Epithelial cell of esophagus (primary cell): ENCODE measurements at places on chromosomes 4 and X.

DNA sequence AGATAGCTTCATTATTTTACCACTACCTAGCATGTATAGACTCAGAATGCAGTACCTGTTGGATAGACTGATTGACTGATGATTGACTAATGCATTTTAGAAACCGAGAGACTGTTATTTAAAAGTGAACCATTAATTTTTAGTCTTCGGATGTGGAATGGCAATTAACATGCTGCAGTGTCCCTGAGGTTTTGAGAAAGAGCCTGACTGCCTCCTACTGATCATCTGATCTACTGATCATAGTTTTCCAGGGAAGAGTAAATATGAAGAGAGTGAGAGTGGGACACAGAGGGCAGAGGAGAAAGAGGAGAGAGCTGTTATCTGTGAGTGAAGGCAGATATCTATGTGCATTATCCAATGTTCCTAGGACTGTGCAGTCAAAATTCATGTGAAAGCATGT, 764.7 kb downstream of the TRIML1 start:
- DNase-seq = no peak

GRCh38 chrX:119089619-119090018, 16.8 kb downstream of the CT47C1 start:
- no peak for DNase-seq

DNA sequence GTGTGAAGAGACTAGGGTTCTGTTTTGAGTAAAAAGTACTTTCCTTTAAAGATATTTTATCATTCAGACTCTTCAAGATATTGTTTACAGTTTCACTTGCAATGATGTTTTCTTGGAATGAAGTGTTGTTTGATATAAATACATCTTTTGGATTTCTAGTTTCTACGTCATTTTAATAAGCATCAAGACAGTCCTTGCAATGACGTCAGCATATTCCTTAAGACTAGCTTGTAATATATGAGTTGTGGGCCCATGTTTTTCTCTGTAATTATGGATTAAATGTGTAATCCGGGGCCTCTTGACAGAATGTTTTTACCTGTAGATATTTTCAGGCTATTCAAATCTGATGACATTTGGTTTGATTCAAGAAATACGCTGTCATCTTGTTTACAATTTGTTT, 66.1 kb downstream of the RBMX2 start:
- DNase-seq = no peak

- no peak for DNase-seq
These were observed 279.9 kb upstream of the MAGEB2 start for GRCh38 chrX:29935455-29935854.

DNA sequence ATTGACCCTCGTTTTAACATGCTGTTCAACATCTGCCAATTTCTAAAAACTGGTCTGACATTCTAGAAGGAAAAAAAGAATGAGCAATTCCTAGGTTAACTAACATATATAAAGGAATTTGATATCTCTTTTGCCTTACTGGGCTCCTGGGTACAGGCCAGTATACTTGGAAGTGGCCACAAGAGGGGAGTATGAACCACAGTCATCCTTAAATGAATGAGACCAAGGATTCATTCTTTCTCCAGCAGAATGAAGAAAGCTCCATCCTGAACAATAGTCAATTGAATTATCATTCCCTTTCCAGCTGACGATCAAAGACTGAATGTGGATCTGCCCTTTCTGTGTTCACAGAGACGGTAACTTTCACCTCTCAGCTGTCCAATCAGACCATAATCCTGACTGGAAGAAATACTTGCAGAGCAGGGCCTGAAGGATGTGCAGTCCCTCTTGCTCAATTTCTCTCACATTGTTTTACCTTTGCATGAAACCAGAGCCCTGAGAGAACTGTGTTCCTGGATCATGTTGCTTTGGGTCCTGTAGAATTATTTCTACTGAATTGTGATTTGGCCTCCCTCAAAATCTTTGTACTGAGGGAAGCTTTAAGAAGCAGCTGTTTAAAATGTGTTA, 14.8 kb upstream of the SPARCL1 start:
- DNase-seq = peak; percentile 69

GRCh38 chrX:19904778-19905367, 17.5 kb upstream of the SH3KBP1 start:
- peak; percentile 71 for DNase-seq

DNA sequence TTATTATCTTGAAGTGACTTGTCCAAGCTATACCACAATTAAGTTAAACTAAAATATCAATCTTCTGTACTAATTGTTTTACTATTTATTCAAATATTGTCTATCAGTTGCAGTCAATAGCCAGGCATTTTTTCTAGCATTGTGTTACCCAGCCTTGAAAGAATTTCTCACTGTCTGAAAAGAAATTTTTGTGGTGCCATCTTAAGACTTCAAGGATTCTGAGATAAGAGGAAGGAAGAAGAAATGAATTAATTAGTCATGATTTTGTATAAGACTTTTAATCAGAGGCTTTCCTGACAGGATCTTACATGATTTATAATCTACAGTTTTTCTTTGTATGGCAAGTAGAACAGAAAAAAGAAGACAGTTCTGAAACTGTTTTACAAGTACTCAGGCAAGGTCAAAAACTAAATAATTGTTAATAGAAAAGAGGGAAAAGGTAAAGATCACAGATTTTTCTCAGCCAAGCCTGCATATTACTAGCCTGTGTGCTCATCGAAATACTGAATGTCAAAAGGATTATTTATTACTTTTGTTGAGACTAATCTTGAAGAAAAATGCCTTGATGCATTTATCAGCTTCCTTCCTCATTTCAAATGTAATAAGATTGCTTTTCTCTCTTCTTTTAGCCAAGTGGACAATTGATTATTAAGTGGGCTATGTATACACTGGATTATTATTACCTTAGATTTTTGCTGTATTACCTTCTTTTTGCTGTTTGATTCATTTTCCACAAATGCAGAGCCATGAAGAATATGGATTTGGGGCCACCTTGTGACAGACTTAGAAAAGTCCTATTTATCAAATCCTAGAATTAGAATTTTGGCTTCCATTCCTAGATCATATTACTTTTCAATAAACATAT, 53.8 kb downstream of the CXCL1 start:
- DNase-seq = peak; percentile 48

- DNase-seq = no peak
These were observed 41.1 kb downstream of the GPM6B start for GRCh38 chrX:13775837-13776236.

DNA sequence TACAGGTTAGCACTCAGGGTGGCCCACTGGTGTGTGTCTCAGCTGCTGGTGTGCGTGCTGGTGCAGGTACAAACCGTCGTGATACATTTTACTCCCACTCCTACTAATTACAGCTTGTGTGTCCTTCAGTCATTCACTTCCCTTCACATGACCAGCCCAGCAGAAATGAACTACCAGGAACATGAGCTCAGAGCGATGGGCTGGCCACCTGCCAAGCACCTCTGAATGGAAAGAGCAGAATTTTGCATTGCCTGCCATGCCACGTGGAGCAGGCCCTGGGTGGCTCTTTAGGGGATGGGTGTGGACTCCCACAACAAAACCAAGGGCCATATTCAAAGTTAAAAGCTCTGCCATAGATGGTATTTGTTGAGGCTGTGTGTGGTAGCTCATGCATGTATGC, 58.9 kb upstream of the PGM2 start:
- DNase-seq = peak; percentile 90

- DNase-seq = no peak
These were observed 94.0 kb downstream of the COL4A6 start for GRCh38 chrX:108344216-108344615.

DNA sequence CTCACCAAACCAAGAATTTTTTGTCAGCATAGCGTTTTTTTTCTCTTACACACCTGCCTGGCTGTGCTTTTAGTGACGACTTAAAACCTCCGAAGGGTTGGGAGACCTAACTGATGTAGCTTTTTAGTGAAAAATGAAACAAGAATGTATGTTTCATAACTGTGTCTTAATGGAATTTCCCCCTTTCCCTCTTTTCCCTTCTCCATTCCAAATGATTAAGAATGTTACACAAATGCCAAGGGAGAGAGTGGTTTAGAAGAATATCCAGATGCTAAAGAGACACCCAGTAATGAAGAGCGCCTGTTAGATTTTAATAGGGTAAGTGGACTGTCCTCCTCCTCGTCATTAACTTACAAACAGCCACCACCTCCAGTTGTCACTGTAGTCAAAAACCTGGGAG, 33.2 kb upstream of the TBC1D14 start:
- no peak for DNase-seq

DNA sequence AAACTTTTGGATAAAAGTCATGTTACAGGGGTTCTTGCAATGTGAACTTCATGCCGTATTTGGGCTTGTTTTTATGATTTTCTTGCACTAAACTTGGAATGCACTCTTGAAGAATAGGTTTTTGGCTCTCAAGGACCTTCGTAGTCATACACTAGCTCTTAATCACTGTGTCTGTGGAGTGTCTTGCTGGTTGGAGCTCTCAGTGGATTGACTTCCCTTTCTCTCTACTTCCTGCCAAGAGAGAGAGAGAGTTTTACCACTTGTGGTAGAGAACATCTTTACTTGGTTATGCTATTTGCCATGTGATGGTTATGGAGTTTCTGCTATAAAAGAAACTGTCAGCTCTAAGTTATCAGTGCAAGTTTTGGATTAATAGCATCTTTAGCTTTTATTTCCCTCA, 112.4 kb downstream of the BMPR1B start:
- no peak for DNase-seq

DNA sequence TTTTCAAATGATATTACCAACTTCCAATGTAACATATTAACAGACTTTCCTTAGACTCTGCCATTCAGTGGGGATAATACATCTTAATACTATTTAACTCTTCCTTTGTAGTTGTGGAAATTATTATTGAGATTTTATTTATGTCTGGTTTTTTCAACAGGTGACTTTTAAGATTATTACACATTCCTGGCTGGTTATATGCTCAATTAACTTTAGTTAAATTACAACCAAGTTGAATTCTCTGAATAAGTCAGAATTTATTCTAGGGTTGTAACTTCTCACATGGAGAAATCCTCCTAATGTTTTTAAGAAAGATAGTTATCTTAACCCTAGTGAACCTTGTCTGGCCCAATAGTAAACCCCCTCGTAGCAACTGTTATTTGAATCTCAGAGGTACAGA, 107.3 kb downstream of the SLC10A6 start:
- no peak for DNase-seq

GRCh38 chr4:43846111-43846587, 602.5 kb downstream of the KCTD8 start:
- no peak for DNase-seq

DNA sequence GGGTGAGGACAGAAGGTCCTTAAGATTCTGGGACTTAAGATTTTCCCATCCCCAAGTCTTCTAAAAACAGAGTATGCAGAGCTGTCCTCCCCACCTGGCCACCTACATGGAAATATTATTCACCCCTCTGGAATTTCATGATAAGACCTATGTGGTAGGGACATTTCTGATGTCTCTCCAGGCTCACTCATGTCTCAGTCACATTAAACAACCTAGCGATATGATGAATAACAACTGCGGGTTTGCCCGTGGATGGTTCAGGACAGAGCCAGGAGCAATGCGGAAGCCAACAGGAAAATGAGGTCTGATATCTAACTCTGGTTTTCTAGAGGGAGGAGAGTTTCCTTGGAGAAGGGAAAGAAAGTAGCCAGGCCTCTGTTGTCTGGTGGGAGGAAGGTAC, 47.4 kb downstream of the TEX13A start:
- no peak for DNase-seq

DNA sequence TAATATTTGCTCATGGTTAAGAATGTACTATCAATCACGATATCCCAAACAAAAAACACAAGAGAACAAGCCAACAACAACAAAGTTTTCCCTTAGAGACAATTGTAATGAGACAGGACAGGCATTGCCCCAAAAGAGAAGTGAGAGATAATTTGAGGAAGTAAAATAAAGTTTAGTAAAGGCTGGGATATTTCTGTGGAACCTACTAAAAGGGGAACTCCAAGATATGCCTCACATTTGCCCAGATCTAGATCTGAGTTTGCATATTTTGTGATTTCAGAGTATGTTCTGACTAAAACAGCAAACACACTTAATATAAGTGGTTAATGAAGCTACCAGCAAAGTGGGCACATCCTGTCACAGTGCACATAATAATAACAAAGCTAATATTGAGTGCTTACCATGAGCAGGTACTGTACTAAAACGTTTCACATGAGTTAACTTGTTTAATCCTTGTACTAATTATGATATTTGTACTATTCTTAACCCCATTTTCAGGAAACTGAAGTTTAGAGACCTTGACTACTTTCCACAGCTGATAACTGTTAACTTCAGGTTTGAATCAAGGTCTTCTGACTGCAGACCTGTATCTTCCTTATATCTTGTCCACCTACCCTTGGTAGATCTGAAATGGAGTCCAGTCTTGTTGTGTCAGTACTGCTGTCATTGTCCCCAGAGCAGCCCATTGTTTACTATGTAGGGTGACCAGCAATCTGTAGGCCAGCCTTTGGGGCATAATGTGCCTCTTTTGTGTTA, 26.0 kb upstream of the BMP2K start:
- DNase-seq = no peak

GRCh38 chr4:67366311-67366861, 178.9 kb downstream of the CENPC start:
- no peak for DNase-seq
